ENCODE measurements at places on chromosomes 1 and 21.

DNA sequence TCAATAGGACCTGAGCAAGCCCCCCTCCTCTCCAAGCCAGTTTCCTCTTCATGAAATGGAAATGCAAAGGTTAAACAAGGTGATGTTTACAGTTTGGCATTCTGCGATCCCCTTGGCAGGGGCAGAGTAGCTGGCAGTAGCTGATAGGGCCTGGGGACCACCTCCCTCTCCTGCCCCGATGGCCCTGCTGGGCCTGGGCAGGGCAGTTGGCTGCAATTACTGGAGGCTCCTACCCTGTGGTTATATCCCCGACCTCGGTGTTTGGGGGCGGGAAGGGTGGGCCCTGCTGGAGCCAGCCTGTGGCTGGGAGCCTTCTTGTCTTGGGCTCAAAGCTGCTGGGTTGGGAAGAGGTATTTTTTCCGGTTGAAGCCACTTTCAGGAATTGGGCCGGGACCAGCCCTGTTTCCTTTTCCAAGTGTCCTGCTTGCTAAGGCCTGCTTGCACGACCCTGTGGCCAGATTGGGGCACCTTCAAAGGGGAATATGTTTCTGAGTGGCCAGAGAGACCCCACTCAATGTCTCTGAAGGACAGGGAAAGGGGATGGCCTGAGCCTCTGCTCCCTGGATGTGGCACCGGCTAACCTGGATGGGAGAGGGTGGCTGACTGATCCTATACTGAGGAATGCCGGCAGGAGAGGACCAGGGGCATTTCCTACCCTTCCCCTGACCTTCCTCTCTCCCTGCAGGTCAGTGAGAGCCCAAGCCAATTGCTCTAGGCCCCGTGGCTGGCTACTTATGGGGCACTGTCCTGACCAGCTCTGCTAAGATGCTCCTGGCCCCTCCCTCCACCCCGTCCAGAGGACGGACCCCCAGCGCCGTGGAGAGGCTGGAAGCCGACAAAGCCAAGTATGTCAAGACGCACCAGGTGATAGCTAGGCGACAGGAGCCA lies 1.9 kb downstream of the FAM110D start:
- DNase-seq = no peak

GRCh38 chr1:27931759-27932158 lies 3.0 kb upstream of the SMPDL3B start:
- DNase-seq = no peak

DNA sequence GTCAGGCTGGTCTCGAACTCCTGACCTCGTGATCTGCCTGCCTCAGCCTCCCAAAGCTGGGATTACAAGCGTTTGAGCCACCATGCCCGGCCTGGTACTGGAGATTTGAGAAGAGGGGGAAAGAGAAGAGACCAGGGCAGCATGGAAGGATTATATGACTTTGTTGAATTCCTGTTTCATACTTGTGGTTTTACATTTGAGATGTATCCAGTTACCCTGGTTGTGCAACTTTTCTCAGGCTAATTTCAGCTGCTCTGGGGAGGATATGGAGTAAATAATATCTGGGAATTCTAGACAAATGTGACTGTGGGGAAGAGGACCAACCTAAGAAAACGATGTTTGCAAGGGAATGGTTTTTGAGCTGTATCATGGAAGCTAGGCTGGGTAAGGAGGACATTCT lies 89.5 kb upstream of the GREM2 start:
- DNase-seq = no peak

DNA sequence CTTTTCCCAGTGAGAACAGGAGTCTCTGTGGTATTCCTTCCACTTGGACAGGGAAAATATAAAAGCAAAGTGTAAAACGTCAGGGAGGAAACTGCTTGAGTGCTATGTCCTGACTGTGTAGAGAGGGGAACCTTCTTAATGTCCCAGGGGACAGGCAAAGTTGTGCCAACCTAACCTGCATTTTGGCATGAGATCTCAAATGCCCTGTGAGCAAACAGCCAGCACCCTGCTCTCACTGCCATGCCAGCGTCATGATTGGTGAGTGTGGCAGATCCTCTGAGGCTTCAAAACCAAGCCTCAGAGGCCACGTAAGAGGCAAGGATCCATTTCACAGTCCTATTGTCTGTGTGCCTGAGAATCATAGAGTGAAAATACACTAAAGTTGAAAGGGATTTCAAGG lies 49.7 kb upstream of the RAP1A start:
- no peak for DNase-seq

DNA sequence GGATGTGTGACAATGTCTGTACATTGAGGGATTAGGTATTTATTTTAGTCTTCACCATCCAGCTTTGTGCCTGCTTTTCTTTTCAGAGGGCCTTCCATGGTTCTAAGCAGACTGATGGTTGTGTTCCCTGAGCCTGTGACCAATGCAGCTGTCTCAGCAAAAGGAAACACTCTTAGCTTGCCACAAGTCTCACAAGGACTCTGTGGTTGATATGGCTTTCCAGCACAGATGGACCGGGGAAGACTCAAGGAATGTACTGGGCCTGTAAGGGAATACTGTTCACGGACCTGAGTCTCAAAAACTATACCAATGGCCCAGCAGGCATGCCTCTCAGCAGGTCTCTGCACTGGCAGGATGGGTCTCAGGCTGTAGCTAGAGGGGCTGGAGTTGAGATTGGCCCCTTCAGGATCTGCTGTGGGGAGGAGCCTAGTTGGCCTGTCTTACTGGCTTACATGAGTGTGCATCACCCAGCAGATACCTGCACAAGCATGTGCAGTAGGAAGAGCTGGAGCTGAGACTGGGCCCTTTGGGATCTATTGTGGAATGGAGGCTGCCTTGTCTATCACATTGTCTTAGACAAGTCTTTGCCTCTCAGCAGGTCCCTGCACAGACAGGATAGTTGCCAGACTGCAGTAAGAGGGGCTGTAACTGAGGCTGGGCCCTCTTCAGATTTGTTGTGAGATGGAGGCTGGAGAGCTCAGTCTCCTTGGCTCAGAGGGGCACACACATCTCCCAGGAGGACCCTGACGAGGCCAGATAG lies 52.0 kb upstream of the PDC start:
- no peak for DNase-seq

DNA sequence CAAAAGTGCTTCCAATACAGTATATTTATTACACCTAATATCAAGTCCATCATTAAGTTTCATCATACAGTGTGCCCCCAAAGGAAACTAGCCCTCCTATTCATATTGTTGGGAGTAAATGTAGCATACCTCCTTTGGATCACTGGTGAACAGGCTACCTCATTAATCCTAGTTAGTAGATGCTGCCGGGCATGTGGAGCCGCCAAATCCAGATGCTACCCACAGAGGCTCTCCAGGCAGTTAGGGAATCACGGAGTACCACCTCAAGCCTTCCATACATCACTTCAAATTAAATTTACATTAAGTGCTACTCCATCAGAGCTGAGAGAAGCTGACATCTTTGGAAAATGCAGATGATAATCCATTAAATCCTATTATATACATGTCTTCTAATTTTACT lies 121.7 kb upstream of the FOXD3 start:
- no peak for DNase-seq

DNA sequence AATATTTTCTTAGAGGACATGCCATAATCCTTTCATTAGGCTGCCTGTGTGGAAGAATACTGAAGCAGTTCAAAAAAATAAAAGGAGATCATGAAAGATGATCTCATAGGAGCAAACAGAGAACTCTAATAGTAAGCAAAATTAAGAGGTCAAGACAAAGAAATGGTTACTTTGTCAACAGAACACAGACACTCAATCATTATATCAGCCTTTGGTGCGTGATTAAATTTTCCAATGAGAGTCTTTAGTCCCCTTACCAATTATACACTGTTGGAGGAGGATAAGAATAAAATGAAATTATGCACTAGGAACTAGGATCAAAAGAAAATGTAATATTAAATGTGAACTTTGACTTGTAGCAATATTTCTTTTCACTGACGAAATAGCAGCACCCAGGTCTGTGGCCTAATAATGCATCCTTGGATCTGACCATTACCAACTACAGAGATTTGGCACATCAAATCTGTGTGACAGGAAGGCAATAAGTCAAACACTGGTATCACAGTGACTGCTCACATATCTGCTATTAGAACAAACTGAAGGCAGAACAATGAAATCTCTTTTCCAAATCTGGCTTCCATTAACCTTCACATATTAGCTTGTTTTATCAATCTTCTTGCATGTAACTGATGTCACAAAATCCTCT lies 1812.9 kb downstream of the PLA2G4A start:
- no peak for DNase-seq

DNA sequence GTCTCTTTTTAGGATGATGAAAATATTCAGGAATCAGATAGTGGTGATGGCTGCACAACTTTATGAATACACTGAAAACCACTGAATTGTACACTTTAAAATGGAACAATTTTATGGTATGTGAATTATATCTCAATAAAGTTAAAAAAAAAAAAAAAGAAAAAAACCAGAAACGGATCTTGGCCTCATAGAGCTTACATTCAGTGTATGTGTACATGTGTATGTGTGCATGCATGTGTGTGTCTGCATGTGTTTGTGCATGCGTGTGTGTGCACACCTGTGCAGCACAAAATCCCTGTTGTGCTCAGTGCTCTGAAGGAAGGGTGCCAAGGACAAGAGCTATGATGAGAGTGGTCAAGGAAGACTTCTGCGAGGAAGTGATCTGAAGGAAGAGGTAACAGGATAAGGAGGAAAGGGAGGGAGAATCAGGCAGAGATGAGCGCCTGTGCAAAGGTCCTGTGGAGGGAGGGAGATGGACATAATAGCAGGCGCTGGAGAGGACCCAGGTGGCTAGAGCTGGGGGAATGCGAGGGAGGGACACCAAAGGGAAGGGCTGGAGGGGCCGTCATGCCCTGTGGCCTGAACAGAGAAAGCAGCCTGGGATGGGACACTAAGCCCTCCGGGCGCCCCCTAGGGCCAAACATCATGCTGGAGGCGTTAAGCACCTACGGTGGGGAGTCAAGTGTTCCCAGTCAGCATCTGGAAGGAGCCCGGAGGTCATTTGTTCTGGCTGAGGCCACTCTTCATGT lies 25.2 kb downstream of the NKAIN1 start:
- no peak for DNase-seq
